ENCODE measurements at places on chromosomes 2 and 18.

- no peak for DNase-seq
Measured at GRCh38 chr2:48896870-48897269, 141.3 kb upstream of the LHCGR start.

GRCh38 chr2:236748801-236749200, 179.2 kb downstream of the ACKR3 start:
- DNase-seq = no peak

DNA sequence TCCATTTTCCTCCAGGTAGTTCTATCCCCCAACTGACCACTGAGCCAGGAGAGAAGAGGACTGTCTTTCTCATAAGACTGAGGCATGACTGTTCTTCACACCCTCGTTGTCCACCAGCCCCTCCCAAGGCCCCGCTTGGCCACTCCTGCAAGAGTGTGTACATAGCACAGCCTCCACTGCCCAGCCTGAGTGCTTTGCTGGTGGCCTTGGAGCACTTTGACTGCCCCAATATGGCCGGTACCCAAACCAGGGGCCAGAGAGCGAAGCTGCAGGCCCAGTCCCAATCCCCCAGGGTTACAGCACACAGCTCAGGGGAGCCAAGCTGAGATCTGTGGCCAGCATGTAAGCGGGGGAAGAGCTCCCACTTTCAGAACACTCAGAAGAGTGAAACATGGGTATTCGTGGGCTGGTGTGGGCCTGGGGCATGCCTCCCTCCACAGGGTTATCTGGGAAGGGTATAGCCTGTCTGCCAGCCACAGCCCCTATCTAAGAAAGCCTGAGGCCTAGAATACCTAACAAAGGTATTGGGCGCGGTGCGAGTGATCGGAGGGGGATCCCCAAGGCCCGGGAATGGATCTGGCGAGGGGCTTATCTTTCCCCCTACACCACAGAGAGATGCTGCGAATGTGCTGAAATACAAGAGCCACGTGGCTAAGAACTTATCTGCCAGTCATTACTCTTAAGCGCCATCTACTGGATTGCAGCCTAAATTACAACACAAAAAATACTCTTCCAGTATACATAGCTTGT, 163.8 kb downstream of the WDPCP start:
- DNase-seq = no peak

GRCh38 chr2:20061476-20061875, 10.0 kb upstream of the LAPTM4A start:
- no peak for DNase-seq

GRCh38 chr18:54528942-54529376, 62.1 kb upstream of the DYNAP start:
- DNase-seq = no peak

DNA sequence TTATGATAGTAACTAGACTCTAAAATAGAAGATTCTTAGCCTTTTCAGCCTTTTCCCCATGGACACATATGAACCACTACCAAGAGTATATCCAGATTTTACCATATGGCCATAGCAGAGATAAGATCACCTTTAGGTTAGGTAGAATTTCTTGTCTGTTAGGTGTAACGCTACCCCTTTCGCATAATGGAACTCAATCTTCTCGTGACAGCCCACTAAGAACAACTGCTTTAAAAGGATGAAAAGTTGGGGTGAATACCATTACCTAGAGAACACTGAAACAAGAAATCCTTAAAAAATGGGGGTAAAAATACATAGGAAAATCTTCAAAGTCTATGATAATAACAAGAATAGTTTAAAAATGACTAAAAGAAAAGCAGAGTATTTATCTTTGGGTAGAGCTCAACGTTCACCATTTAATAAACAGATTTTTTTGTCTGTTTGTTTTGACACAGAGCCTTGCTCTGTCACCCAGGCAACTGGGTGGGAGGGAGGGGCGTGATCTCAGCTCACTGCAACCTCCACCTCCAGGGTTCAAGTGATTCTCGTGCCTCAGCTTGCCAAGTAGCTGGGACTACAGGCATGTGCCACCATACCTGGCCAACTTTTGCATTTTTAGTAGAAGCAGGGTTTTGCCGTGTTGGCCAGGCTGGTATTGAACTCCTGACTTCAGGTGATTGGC, 67.2 kb downstream of the VIL1 start:
- DNase-seq = no peak

DNA sequence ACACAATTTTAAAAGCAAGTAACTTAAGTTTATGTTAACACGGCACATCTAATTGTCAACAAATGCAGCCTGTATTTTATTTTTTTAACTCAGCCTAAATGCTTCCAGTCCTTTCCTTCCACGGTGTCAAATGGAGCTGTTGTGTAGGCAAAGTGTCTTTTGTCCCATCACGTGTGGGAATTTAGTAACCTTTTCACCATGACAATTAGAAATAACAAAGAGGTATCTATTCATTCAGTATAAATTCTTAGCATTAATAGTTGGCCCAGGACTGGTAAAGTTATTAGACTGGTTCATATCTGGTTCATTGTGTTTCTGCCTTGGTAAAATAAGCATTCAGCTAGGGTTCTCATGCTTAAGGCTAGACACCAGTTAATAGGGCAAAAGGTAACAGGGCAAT, 47.9 kb downstream of the FRZB start:
- no peak for DNase-seq

- no peak for DNase-seq
Measured at GRCh38 chr2:172513524-172513900, 42.4 kb upstream of the PDK1 start.

DNA sequence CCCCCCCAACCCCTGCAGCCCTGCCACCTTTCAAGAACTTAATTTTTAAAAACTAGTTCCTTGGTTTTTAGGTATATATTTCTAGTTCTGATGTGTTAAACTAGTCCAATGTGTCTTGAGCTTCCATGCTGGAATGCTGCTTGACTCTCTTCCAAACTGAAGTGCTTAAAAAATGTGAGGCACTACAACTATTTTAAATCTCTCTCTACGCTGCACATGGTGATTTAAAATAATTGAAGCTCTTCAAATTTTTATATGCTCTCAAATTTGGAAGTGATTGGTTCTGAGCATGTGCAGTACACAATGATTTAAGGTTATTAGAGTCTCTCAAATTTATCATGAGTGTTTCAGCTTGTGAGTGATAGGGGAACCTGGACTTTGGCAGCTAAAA, 192.6 kb upstream of the ZEB2 start:
- DNase-seq = no peak

GRCh38 chr2:65381607-65382051, 50.8 kb downstream of the SPRED2 start:
- no peak for DNase-seq
